Stromal cell of bone marrow (primary cell): ENCODE measurements at places on chromosomes 2 and 18.

GRCh38 chr18:58362829-58363271, 266.0 kb downstream of the ALPK2 start:
- no peak for DNase-seq

GRCh38 chr18:5582849-5583681, 39.3 kb upstream of the EPB41L3 start:
- DNase-seq: no peak

GRCh38 chr2:53768242-53768542, 588 bp downstream of the CHAC2 start:
- DNase-seq: no peak

GRCh38 chr18:45100321-45101105, 419.8 kb downstream of the SETBP1 start:
- DNase-seq: no peak

DNA sequence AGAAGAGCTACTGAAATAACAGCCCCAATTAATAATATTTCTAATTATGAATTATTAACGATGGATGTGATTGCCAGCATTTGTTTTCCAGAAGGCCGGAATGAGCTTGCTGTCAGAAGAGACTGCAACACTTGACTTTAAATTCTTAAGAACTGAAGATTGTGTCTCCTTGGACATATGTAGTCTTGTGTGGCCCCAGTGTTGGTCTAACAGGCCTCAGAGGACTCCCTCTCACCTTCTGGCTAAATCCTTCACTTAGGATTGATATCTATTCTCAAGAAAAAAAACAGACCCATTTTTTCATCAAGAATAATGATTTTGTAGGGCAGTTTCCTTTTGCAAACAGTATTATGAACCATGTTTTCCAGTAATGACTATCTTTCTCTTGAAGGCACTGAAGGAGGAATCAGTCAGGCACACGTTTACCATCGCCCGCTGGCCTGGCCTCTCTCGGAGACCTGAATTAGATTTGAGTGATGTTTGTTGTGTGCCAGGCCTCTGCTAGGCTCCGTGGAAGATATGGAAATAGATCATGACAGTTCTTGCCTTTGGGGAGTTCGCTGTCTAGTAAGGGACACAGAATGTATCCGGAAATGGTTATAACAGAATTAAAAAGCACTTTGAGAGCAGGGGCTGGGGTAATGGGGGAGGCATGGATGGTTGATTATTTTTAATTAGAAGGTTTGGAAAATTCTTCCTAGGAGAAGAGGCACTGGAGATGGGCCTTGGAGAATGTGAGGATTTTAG, 258.0 kb downstream of the MYCN start:
- DNase-seq: no peak

GRCh38 chr2:99682275-99683060, 192.7 kb upstream of the REV1 start:
- no peak for DNase-seq

DNA sequence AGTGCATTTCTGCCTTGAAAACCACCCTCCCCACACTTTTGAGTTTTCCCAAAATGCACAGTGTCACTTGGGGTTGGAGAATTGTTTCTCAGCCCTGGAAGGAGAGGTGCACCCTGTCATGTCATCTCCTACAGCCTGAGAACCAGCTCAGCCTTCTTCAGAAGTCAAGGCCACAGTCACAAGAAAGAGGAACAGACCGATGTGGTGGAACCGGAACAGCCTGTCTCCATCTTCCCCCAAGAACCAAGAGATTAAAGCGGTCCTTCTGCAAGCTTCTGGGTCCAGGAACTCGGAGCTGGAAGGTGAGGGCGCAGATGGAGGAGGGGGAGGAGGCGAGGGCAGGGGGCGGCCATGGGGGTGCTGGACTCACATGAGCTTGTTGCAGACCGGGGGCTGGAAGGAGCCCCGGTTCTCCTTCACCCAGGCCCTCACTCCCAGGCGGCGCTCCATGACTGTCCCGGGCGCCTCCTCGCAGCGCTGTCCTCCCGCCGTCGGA, 248 bp downstream of the HAAO start:
- no peak for DNase-seq

GRCh38 chr2:172550419-172550818, 5.5 kb upstream of the PDK1 start:
- DNase-seq: no peak

DNA sequence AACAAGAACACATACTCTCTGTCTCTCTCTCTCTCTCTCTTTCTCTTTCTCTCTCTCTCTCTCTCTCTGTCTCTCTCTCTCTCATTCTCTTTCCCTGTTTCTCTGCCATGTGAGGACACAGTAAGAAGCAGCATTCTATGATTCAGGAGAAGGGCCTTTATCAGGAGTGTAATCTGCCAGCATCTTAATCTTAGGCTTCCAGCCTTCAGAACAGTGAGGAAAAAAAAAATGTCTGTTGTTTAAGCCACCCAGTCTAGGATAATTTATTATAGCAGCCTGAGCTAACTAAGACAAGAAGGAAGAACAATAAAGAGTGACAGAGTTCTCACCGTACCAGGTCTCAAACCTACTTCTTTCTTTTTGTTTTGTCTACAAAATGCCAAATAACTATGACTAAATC, 399.4 kb downstream of the SOCS6 start:
- no peak for DNase-seq

DNA sequence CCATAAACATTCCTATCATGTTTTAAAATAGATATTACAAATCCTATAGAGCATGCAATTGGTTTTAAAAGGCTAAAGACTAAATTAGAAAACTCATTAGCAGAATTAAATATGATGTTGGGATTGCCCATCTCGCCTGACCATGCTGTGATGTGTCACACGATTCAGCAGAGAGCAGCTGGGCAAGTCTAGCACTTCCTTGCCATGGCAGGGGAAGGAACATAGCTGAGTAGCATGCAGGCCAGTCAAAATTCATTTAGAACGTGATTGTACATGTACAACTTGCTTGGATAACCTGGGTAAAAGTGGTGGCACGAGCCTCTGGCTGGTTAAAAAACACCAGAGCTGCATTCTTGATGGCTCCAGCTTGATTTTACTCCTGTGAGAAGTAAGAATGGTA, 81.3 kb downstream of the SCN3A start:
- no peak for DNase-seq

GRCh38 chr2:111121028-111121827, 514 bp downstream of the BCL2L11 start:
- no peak for DNase-seq

- DNase-seq: no peak
Observed at GRCh38 chr2:226658555-226658954, 141.1 kb downstream of the IRS1 start.

- DNase-seq: no peak
Observed at GRCh38 chr2:176079831-176080539, 3.8 kb downstream of the EVX2 start.

- peak; percentile 2 for DNase-seq
Observed at GRCh38 chr2:151459358-151459757, 49.7 kb downstream of the RIF1 start.

DNA sequence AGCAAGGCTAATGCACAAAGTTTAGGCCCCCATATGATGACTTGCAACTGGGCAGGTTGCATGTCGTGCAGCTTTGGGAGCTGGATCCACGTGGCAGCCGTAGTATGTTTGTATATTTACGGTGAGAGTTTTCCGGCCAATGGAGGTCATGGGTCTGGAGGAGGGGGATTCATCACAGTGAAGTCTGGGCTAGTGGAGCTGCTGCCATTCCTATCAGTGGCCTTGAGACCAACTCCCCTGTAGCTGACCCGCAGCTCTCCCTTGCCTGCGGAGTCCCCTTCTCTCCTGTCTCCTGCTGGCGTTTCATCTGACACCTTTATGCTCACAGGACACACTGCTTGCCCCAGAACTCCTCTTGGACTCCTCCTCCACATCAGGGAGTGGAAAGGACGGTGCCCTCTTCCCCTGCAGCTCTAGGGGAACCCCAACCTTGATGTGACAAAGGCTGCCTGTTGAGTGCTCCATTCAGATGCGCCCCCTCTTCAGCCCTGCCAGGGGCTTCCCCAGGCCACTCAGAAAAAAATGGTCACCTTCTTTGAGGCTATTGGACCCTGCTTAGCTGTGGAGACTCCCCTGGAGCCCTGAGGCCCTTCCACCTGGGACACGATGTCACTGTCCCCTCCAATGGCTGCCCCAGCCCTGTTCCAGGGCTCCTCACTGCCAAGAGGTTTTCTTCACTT, 121.7 kb downstream of the PXDN start:
- DNase-seq: no peak

GRCh38 chr2:165682546-165682945, 111.5 kb downstream of the GALNT3 start:
- no peak for DNase-seq

GRCh38 chr2:66888791-66889631, 454.1 kb downstream of the MEIS1 start:
- DNase-seq: peak; percentile 94

- DNase-seq: peak; percentile 91
Observed at GRCh38 chr2:199911052-199911876, at the start of gene C2orf69. Gene C2orf69 (plus strand): TSS chr2:199911293. CDS start chr2:199911439, 146 bp downstream.

GRCh38 chr2:191206613-191207471, 38.4 kb upstream of the MYO1B start:
- DNase-seq: no peak

GRCh38 chr2:111972955-111973565, 74.7 kb downstream of the MERTK start:
- no peak for DNase-seq

GRCh38 chr18:43661570-43661969, 384.3 kb upstream of the SYT4 start:
- DNase-seq: no peak

GRCh38 chr18:50788284-50788683, 31.5 kb downstream of the MRO start:
- DNase-seq: no peak

DNA sequence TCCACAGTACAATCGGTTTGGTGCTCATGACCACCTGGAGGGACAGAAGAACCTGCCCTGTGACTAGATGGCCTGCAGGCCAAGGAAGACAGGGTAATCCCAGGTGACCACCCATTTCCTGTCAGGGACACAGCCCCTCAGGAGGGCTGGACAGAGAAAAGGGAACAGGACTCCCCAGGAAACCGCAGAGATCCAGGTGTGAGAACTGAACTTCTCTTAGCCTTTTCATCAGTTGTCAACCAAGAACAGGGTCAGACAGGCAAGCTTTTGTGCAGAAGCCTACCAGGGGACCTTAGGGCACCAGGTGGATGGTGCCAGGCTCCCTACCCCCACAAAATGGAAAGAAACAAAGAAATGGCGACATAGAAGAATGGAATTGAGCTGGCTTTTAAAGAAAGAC, 132.3 kb downstream of the HDAC4 start:
- no peak for DNase-seq

DNA sequence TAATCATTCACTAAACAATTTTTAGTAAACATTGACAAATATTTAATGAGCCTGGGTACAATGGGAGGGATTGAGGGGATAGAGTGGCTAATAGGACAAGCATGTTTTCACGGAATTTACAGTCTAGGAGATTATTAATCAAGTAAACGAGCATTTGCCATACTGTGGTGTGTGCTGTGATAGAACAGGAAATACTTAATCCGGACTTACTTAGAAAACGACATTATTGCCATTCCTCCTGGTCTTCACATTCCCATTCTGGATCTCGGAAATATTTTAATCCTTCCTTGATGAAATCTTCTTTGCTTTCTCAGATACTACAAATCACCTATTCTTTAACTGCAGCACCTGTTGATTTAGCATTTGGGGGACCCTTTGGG, 905 bp downstream of the TTLL4 start:
- no peak for DNase-seq

DNA sequence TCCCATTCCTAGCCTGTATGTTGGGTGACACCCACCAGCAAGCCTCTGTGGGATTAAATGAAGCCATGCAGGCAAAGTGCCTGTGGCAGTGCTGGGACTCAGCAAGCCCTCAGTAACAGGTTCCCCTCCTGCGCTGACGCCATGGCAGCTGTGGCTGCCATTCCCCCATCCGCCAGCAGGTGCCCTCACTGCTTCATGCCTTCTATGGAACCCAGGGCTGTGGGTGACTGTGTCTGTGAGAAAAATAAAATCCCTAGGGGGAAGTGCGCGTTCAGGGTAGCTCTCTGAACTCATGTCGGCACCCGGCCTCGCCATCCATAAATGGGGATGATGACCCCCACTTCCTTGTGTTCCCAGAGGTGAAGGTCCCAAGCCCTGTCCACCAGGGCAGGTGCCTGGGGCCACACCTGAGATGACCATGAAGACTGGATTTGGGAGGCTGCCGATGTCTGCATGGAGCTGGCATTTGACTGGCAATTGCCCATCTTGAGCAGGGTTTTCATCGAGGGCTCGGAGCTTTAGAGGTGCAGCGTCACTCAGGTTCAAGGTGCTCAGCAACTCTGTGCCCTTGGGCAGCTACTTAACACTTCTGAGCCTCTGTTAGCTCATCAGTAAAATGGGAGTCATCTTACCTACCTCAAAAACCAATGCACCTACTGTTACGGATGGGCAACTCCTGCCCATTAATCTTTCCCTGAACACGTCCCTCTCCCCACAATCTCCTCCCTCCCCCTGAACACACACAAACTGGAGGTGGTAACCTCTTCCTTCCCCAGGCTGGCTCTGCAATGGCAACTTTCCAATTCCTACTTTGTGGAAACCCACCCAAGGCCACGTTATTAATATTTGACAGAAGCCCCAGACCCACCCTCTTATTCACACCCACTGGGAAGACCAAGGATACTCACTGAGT, 2.9 kb upstream of the MAL start:
- peak; percentile 13 for DNase-seq

DNA sequence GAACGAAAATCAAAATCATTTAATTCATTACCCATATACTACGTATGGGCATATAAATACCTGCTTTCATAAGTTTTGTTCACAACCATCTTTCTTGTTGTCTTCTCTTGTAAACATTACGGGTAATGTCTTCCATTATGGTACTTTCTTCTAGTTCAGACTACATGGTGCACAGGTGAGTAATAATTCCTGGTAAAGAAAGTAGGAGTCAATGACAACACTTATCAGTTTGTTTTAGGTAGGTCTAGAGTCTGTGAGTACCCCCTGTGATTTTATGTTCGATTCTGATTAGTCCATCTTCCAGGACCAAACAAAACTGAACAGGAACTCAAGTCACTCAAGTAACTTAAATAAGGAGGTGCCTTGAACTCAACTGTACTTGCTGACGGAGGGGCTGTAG, 25.2 kb upstream of the CTLA4 start:
- DNase-seq: no peak

- DNase-seq: no peak
Observed at GRCh38 chr2:71555798-71556454, 102.6 kb downstream of the DYSF start.

- DNase-seq: no peak
Observed at GRCh38 chr2:142881619-142882018, 4.2 kb downstream of the KYNU start.

GRCh38 chr2:150507071-150507470, 19.6 kb upstream of the RND3 start:
- no peak for DNase-seq

GRCh38 chr2:234329202-234329960, 167.5 kb downstream of the ARL4C start:
- DNase-seq: peak; percentile 58
